ENCODE measurements at places on chromosomes 3 and 15.
A peak's percentile ranks its signal among the peaks of the same experiment; 100 is the strongest.

- no peak for DNase-seq
Observed at GRCh38 chr15:78174401-78174800, 25.2 kb downstream of the IDH3A start.

DNA sequence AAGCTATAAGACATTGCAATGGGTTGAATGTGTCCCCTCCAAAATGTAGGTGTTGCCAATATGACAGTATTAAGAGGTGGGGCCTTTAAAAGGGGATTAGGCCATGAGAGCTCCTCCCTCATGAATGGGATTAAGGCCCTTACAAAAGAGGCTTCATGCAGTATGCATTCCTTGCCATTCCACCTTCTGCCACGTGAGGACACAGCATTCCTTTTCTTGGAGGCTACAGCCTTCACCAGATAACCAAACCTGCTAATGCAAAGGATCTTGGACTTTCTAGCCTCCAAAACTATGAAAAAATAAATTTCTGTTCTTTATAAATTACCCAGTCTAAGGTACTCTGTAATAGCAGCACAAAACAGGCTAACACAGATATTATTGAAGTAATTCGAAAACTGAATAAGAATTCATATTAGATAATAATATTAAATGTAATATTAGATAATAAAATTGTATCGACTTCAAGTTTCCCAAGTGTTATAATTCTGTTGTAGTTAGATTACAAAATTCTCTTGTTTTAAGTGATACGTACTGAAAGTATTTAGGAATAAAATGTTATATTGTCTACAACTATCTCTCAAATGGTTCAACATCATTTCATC lies 29.4 kb upstream of the ATP8B4 start:
- DNase-seq, result peak; percentile 37

DNA sequence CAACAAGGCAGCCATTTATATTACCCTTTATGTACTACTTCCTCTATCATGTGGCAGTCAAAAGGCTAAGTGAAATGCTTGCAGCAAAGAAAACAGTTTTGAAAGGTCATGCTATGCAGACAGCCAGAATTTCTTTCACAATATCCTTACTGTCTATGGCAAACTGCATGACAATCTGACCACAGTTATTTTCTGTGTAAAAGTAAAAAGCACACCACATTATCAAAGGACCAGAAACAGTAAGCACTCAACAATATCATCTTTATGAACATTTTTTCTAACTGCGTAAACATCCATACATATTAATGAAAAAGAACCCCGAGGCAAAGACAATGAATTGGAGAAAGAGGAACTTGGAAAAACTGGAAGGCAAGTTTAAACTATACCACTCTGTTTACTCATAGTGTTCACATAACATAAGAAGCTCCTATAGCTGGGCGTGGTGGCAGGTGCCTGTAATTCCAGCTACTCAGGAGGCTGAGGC lies 47.9 kb downstream of the PIK3CB start:
- no peak for DNase-seq

DNA sequence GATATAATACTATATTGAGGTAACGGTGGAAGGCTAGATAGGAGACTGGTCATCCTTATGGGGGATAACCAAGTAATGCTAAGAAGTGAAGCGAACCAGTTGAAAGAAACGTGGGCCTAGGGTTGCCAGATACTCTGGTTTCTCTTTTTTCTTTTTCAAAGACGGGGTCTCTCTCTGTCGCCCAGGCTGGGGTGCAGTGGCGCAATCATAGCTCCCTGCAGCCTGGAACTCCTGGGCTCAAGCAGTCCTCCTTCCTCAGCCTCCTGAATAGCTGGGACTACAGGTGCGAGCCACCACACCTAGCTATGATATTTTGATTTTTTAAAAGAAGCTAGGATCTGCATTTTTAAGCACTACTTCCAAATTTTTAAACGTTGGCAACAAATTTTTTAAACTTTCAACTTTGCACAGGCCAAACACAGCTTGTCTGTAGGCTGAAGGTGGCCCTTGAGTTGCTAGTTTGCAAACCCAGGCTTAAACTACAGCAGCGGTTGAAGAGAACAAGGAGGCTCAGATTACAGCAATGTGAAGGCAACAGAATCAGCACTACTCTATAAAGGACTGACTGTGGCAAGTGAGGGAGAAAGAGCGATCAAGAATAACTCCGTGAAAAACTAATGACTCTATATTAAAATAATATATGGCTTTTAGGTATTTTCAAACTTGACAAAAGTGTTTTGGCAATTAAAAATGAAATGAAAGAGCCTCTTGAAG lies 1.2 kb upstream of the RUBCN start:
- no peak for DNase-seq

DNA sequence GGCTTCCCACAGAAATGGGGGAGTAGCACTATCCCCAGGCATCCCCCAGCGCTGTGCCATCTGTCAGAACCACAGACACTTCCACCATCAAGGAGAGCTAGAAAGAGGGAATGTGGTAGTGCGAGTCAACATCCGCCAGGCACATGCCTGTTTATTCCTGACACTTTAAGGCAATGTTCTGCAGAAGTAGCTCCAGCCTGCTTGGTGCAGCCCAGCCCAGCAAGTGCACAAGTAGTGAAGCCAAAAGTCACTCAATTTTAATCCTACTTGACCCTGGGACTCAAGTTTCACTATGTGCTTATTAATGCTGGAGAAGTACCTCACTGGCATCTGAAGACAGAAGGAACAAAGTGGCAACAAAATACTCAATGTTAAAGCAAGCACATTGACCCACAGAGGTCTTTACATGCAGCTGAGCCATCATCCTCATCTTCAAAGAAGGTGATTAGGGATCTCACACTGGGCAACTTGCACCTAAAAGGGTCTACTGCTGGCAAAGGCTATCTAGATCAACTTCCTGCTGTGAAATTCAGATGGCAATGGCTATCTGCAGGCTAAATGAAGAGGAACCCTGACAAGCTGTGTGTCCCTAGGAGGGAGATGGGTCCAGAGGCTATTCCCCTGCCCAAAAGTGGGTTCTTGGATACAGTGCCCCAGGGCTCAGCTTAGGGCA lies 61.4 kb upstream of the CLDN18 start:
- no peak for DNase-seq

DNA sequence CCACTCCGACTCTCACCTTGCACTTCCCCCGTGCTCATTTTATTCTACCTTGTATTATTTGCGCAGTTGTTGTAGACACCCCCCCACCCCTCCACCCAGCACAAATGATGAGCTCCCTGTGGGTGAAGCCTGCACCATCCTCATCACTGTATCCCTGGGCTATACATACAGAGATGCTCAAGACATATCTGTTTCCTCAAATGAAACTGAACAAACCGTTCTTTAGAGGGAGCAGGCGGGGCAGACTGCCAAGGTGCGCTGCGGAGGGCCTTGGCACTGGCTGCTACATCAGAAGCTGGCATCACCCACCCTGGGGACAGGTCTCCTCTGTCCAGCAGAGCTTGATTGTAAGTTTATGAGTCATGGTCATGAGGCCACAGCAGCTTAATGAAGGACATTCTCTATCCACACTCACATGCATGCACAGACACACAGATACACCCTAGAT lies 29.0 kb downstream of the ADCY5 start:
- no peak for DNase-seq

GRCh38 chr3:128313935-128314334 lies 152.8 kb downstream of the DNAJB8 start:
- DNase-seq, result no peak

DNA sequence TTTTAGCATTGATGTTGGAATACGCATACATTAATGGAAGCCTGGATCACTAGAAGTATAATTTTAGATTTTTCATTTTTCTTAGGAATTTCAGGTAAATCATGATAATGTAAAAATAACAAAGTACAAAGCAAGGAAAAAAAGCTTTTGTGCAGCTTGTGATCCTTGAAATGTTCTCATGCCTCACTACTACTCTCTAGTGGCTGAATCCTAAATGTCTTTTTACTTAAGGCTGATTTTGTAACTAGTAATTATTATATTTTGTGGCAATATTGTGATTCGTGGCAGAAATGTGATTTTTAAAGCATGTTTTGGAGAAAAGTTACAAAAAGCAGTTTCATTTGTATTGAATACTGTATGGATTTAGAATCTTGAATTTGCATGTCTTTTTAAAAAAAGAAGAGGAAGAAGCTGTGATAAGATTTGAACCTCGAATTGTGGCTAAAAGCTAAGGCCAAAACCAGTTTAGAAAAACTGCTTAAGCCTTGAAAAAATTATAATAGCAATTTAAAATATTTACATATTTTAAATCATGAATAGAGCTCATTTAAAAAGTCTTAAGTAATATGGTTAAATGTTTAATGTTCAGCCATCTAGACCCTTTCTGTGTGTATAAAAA lies 39.0 kb downstream of the U2SURP start:
- DNase-seq, result peak; percentile 11

- peak; percentile 54 for DNase-seq
Observed at GRCh38 chr15:98658831-98659699, 10.7 kb downstream of the IGF1R start.
